ENCODE measurements at places on chromosomes 6 and 20.

- peak; percentile 37 for DNase-seq
Measured at GRCh38 chr6:129141499-129141898, 258.6 kb downstream of the LAMA2 start.

- DNase-seq, result no peak
Measured at GRCh38 chr6:28774292-28775051, 149.3 kb downstream of the TRIM27 start.

DNA sequence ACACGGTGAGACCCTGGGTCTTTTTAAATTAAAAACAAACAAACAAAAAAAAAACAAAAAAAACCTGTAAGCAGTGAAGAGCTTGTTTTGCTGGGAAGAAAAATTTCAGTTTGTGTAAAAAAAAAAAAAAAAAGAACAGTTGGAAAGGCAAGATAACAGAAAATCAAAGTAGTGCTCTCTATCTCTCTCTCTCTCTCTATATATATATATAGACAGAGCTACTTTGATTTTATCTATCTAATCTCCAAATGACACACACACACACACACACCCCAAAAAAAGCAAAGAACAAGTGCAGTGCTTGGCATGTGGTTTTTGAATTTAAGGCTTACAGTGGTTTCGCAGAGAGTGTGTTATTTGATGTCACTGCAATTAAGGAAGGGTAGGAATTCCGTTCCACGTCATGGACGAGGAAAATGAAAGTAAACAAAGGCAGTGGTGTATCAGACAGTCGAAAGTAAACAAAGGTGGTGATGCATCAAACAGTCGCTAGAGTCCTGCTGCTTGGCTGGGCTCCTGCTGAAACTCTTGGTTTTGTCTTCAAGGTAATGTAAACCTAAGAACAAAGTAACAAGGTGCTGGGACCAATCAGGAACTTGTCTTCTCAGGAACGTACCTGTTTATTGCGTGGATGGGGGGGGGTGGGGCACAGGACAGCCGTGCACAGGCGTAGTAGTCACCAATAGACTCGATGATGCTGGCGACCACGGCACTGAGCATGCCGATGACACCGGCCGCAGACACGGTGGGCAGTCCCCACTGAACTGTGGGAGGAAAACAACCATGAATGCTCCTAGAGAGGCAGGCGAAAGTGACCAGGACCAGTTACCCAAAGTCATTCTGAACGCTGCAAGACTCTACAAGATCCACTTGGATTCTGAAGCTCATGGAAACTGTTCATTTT, 131.8 kb downstream of the SLC23A2 start:
- no peak for DNase-seq

DNA sequence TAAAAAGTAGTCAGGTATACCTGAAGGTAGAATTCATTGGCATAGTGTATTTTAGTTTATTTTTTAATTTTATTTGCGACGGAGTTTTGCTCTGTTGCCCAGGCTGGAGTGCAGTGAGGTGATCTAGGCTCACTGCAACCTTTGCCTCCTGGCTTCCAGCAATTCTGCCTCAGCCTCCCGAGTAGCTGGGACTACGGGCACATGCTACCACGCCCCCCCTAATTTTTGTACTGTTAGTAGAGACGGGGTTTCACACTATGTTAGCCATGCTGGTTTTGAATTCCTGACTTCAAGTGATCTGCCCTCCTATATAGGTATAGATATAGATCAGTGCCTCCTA, 102.8 kb upstream of the PRSS16 start:
- no peak for DNase-seq

DNA sequence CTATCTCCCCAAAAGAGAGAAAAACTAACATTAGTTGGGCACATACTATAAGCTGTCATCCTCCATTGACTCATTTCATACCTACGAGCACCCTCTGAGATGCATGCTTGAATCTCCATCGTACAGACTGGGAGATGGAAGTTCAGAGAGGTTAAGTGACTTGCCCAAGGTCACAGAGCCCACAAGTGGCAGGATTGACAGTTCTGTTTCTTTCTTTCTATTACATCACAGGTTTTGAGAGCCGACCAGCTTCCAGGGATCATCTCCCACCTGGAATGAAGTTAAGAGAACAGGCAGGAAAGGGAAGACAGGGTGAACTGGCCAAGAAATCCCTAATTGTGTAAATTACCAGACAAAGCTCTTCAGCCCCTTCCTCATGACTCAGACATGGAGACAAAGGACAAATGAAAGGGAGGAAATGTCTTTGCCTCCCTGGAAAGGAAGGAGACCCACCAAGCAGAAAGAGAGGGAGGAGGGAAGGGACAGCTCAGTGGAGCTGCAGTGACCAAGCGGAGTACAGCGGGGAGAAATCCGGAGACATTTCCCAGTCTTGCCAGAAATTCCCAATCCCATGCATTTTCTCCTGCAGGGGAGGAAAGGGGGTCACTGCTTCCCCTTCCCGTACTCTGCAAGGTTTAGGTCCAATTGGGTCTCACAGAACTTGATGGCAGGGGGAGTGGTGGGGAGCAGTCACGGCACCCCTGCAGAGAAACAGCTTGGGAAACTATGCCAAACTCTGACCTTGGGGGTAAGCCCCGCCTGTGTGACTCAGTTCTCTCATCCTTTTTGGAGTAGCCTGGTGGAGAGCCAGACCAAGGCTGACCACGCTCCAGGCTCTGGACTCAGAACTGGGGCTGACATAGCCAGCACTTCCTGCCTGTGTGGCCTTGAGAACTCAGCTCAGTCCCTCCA, 154.3 kb downstream of the ANKRD60 start:
- peak; percentile 39 for DNase-seq

DNA sequence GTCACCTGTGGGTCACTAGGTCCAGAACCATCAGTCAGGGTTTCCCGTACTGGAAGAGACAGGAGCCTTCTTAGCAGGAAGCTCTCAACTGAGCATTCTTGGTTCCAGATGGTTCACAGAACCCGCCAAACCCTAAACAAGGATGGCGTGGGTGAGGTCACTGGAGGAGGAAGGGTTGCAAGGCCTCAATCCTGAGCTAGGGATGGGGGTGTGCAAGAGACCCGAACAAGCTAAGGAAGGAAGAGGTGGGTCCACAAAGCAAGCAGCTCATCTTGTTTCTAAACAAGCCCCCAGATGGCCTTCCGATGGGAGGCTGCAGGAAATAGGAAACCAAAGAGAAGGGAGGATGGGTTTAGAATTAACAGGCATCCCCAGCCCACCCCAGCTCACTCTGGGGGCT, 92.7 kb downstream of the PREX1 start:
- no peak for DNase-seq

DNA sequence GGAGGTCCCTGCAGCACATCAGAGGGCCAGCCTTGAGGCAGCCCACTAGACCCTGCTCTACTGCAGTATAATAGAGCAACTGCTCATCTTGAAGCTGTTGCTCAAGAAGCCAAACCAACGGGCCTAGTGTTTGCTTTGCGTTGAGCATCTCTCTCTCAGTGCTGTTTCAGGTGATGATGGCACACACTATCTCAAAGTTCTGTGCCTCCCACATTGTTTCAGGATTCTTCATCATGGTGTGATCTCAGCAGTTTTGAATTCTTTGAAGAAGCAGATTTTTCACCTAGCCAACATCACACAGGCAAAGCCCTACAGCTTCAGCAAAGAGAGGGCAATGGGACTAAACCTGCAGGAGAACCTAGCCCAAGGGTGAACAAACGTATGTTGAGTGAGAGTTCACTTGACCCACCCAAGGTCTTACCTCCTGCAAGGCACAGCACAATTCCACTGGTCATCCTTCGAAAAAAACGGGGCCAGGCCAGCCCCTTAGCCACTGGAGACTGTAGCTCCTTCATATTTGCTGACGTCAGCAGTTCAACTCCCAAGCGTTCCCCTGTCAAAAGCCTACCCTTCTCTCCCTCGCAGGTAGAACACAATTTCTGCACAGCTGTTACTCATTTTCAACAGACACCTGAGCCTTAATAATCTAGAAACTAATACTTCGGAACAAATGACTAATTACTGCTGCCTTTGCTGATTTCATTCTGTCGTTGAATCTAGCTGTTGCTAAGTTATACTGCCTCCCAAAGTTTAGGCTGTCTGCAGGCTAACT, 15.8 kb downstream of the MYB start:
- DNase-seq, result no peak

- DNase-seq, result no peak
Measured at GRCh38 chr20:1917786-1918185, 22.6 kb downstream of the SIRPA start.

- no peak for DNase-seq
Measured at GRCh38 chr6:169937389-169938261, 186.2 kb downstream of the ERMARD start.

DNA sequence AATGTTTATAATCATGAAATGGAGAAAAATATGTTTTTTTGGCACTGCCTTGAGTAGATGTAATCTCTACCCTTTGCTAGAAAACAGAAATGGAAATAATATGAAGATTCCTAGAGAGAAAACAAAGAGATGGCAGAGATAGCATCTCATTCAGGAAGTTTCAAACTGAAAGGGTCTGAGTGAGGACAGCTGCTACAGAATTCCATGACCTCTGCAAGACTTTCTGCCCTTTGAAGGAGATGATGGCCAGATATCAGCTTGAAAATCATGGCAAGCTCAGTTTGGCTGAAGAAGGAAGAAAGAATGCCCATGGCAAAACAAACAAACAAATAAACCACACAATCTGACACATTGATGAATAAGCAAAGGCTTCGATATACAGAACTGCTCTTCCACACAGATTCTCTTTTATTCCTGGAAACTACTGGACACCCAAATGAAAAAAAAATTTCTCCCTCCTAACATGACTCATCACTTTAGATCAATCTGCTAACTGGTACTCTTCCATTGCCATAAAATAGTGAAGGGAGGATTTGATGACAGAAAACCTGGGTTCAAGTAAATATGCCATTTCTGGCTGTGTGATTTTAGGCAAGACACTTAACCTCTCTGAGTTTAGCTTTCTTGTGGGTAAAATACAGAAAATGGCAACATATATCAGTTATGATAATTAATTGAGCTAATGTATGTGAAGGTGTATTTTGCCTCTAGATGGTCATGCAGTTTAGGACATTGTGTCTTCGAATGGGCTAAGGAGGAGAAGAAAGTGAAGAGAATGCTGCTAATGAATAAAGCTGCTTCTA, 105.9 kb upstream of the SPACA1 start:
- no peak for DNase-seq

GRCh38 chr6:127328043-127328609, 15.3 kb downstream of the ECHDC1 start:
- peak; percentile 40 for DNase-seq

GRCh38 chr6:29483186-29483585, 4.6 kb downstream of the MAS1L start:
- no peak for DNase-seq

DNA sequence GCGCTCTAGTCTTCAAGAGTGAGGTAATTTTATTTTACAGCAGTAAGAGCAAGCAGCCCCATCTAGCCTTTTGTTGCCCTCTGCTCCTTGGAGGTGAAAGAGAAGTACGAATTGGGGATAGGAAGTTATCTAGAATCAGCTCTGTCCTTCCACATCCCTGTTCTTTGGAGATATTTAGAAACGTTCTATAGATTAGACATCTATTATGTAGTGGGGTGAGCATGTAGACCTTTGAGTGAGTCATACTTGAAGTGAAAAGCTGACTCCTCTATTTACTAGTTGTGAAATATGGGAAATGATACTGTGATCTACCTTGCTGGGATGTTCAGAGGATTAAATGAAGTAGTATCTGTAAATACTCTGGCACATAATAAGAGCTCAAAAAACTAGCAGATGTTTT, 36.0 kb upstream of the SLC35D3 start:
- peak; percentile 40 for DNase-seq

- peak; percentile 99 for DNase-seq
Measured at GRCh38 chr6:119541132-119541905, 191.8 kb upstream of the MAN1A1 start.

DNA sequence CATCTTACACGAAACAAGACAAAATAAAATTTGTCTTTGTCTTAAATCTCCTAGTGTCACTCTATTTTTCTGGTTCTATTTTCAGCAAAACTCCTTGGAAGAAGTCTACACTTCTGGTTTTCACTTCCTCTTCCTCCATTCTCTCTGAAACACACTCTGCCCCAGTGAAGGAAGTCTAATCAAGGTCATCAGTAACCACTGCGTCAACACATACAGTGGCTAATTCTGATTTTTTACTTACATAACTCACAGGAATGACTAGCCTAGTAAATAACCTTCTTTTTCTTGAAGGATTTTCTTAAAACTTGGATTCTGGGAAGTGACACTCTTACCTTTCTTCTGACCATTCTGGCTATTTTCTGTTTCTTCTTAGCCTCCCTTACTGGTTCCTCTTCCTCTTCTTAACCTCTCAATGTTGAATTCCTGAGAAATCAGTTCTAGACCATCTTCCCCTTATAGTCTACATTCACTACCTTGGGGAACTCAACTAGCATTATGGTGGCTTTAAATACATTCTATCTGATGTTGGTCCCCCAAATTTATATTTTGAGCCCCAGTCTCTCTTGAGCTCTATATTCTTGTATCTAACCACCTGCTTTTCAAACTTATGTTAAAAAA, 37.5 kb downstream of the AIG1 start:
- DNase-seq, result no peak

DNA sequence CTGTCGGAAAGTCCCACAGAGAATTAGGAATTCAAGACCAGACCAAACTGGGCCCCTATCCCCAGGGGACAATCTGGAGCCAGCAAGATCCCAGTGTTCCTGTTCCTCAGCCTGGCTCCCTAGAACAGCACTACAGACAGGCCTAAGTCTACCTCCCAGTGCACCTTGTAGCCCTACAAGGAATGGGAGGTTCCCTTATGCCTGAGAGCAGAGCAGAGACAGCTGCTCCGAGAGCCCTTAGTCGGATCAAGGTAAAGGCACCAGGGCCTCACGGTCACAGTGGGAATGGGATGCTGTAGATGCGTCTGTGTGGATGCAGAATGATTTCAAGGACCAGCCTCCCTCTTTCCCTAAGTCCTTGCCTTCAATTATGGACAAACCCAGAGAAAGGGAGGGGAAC, 204.5 kb upstream of the STXBP5 start:
- no peak for DNase-seq

DNA sequence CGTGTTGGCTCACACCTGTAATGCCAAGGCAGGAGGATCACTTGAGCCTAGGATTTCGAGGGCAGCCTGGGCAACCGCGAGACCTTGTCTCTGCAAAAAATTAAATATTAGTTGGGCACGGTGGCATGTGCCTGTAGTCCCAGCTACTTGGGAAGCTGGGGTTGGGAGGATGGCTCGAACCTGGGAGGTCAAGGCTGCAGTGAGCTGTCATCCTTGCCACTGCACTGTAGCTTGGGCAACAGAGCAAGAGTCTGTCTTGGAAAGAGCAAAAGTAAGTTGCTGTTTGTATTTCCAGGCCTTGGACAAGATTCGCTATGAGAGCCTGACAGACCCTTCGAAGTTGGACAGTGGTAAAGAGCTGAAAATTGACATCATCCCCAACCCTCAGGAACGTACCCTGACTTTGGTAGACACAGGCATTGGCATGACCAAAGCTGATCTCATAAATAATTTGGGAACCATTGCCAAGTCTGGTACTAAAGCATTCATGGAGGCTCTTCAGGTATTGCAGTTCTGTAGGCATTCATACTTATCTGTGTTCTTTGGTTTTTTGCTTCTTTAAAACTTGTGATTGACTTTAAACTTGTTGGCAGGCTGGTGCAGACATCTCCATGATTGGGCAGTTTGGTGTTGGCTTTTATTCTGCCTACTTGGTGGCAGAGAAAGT, 2.3 kb downstream of the HSP90AB1 start:
- no peak for DNase-seq

GRCh38 chr6:6772751-6773150, 184.2 kb downstream of the LY86 start:
- no peak for DNase-seq

GRCh38 chr6:20946022-20946421, 411.8 kb downstream of the CDKAL1 start:
- peak; percentile 50 for DNase-seq

- DNase-seq, result peak; percentile 40
Measured at GRCh38 chr6:28586962-28587745, 61.5 kb downstream of the GPX5 start.

Data from cardiac fibroblast (primary cell).